ENCODE measurements at places on chromosomes 6 and 20. TPM values are rescaled to one million over a fixed set of nuclear protein-coding genes. Genes with fewer than 3 reads are reported as not detected.

The PTGIS gene
- 7.5 TPM for total RNA-seq

The RPS6KA2 gene
- 47.9 TPM for total RNA-seq

The GSTA2 gene
- total RNA-seq = not detected

The SLC32A1 gene
- 7.2 TPM for total RNA-seq

The GABRR1 gene
- total RNA-seq = not detected

Measured in parietal lobe (tissue), 2 donors.